ENCODE measurements at places on chromosomes 7 and 10. TPM values are rescaled to one million over a fixed set of nuclear protein-coding genes. Genes with fewer than 3 reads are reported as not detected.

DNA sequence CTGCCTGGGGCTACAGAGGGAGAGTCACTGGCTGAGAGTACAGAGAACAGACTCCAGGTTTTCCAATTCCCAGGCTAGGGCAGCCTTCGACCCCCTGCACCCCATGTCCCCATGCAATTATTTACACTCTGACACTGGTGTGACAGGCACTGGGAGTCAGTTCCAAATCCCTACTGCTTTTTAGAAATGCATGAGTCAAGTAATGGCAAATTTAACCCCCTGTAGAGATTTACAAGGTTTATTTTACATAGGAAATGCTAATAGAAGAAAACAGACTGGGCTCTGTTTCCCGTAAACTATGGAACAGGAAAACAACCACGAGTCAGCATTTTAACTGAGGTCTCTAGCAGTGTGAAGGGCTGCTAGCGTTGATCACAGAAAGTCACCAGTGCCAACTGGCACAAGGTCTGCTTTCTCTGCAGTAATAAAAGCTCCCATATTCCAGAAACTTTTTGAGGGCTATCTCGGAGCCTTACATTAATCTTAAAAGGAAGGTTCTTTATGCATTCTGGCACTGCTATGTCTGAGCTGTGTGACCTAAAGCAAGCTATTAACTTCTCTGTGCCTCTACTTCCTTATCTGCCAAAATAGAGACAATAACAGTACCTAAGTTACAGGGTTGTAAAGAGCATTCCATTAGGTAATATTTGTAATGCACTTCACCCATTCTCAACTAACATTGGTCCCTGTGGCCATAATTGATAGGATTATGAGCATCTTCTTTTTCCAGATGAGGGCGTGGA, 28.2 kb downstream of the NOD1 start:
- no peak for DNase-seq

GRCh38 chr7:32092346-32092745, 22.1 kb upstream of the PDE1C start:
- no peak for DNase-seq

DNA sequence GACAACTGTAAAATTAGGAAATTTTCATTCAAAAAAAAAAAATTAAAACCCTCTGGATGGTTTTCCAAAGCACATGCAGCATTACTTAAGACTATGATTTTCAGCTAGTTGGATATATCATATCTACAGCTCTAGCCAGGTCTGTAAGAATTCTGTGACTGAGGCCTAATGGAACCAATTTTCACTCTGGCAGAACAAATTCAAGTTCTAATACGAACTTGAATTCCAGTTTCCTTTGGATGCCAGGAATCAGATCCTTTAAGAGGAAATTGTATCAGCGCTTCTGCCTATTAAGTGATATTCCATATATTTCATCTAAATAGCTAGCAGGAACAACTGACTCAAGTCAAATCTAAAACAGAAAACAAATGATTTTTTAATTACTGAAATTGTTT, 34.8 kb downstream of the SKIDA1 start:
- no peak for DNase-seq

GRCh38 chr10:87916515-87916914, 53.1 kb downstream of the PTEN start:
- DNase-seq, result no peak

DNA sequence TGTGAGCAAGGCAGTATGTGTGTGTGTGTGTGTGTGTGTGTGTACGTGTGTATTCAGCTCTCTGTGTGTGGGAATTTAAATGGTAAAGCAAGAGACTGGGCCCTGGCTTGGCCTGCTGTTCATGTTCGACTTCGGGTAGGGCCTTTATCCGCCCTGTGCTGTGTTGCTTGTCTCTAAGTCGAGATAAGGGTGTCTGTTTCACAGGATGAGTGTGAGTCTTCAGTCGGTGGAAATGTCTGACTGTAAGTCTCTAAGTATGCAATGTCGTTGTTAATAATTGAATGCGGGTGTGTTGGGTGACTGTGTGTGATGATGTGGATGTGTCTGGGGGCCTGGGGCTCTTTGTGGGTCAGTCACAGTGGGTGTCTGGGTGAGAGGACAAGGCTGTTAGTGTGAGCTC, 34.8 kb downstream of the HIF1AN start:
- DNase-seq, result no peak

GRCh38 chr7:5425507-5426225, 2.0 kb upstream of the TNRC18 start:
- peak; percentile 54 for DNase-seq

DNA sequence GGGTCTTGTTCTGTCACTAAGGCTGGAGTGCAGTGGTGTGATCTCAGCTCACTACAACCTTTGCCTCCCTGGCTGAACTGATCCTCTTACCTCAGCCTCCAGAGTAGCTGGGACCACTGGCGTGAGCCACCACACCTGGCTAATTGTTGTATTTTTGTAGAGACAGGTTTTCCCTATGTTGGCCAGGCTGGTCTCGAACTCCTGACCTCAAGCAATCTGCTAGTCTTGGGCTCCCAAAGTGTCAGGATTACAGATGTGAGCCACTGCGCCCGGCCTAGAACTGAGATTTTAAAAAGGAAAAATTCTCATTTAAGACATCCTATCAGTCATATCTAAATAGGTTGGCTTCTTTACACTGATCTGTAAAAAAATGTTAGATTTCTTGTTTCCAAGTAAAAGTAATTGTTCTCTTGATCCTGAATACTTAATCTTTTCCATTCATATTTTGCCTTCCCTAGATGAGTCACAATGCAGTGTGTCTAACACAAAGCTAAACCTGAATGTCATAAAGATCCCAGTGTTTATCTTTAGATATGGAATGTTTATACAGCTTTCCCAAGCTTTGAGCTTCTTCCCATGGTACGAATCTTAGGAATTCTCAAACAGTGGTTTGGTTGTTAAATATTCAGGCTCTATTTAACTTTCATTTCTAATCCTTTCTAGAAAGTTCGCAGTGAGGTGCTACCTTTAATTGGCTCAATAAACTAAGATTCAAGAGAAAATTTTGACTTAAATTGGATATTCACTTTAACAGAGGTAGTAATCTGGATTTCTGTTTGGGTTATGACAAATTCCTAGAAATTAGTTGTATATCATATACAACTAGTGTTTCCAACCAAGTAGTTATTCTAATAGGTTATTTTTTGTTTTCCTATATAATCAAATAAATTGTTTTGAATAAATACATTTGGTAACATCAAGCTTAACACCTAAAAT, 12.1 kb upstream of the LAMB1 start:
- peak; percentile 85 for DNase-seq

GRCh38 chr7:45086331-45087065, 2.3 kb downstream of the NACAD start:
- no peak for DNase-seq

The COMTD1 gene
- polyA plus RNA-seq, result 31.3 TPM

The FEZF1 gene
- polyA plus RNA-seq, result not detected

The PON1 gene
- 1.8 TPM for polyA plus RNA-seq

The SPDYE9 gene
- polyA plus RNA-seq, result not detected
